Inflammatory macrophage treated with lipopolysaccharide for 1 hour (primary cell): ENCODE measurements at places on chromosomes 11 and 22.

- DNase-seq: peak; percentile 94
Measured at GRCh38 chr11:67356864-67357561, 3.7 kb upstream of the POLD4 start.

DNA sequence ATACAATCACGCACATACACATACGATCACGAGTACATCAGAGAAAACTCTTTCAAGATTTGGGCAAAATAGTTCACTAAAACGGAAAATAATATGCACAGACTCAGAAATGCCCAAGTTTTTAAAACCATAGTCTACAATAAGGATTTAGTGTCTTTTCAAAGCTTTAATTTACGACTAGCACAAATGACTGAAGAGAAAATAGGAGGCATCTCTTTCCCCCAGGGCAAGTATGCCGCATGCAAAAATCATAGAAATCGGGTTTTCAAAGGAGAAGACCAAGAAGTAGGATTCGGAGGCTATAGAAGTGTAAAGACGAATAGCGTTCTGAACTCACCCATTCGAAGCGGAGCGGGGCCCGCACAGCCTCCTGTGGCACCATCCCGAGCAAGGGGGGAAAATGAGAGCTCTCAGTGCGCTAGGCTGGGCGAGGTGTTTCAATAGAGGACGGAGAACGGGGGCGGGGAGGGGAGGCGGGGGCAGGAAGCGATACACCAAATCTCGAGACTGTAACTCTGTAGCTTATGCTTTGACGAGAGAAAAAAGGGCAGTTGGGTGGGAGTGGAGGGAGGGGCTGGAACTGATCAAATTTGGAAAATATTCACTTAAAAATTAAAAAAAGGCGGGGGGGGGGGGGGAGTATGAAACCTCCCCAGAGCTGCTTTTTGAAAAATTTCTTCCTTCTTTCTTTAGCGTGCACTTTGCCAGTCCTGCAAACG is 15.8 kb downstream of the BLID start:
- no peak for DNase-seq

GRCh38 chr22:37284805-37285355 is 2.6 kb downstream of the CYTH4 start:
- peak; percentile 88 for DNase-seq

DNA sequence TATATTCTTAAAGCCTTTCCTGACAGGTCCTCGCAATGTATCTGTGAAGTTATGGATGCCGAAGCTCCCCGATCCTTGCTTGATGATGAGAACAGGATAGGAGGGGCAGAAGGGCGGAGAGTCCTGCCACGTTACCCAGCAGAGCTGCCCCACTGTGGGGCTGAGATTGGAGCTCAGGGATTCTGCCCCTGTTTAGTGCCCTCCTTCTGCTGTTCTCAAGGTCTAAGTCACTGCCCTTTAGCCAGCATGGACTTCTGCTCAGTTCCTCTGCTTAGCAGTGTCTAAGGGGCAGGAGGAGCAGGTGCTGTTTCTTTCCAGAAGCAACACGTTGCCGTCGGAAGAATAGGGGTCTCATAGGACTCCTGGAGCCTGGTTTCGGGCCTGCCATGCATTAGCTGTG is 164.2 kb upstream of the B3GAT1 start:
- DNase-seq: no peak

DNA sequence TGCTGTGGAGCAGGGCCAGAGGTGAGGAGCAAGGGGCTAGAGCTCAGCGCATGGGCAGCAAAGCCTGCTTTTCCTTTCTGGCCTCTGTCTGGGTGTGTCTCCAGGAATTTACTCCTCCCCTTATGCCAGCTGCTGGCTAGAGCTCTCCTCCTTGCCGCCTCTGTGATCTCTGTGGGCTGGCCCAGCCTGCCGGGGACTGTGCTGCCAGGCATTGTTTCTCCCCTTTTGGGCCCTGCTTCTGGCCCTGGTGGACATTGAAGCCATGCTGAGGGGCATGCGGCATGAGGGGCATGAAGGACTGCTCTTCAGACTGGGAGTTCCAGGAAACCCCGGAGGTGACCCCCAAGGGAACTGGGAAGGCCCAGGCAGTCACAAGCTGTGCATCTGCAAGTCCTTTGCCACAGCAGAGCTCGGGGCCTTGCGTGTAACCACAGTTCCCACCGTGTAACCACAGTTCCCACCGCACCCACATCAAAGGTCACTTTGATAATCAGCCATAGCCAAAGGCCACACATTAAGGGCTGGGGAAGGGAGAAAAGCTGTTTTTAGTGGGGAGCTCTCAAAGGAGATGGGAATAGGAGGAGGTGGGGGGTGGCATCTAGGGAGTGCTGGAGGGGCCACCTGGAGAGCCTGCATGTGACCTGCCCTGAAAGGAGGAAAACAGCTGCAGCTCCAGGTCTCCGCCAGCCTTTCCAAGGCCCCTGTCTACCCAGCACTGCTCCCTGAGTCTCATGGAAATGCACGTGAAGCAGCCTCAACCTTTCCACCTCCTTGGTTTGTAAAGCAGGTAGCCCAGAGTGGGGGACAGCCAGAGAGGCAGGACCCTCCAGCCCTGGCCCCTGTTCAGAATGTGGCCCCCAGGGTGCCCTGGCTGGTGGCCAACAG is 62.3 kb downstream of the PPFIBP2 start:
- no peak for DNase-seq

DNA sequence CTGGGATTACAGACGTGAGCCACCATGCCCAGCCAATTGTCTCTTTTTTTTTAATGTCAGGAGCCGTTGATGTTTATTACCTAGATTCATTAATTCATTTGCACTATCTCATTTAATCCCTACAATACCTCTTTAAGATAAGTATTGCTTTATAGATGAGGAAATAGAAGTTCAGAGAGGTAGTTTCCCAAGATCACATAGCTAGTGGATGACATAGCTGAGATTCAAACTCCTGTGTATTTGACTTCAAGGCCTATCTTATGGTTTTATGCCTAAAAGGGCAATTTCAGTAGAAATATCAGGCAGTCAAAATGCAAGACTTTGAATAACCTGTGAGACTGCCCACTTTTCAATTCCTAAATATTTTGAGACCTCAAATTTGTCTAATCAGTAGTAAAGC is 66.5 kb downstream of the PPME1 start:
- no peak for DNase-seq
